ENCODE measurements at places on chromosomes 1 and 21.
A peak's percentile ranks its signal among the peaks of the same experiment; 100 is the strongest.

GRCh38 chr1:158485455-158485854 lies 13.4 kb downstream of the OR10R2 start:
- DNase-seq = no peak

DNA sequence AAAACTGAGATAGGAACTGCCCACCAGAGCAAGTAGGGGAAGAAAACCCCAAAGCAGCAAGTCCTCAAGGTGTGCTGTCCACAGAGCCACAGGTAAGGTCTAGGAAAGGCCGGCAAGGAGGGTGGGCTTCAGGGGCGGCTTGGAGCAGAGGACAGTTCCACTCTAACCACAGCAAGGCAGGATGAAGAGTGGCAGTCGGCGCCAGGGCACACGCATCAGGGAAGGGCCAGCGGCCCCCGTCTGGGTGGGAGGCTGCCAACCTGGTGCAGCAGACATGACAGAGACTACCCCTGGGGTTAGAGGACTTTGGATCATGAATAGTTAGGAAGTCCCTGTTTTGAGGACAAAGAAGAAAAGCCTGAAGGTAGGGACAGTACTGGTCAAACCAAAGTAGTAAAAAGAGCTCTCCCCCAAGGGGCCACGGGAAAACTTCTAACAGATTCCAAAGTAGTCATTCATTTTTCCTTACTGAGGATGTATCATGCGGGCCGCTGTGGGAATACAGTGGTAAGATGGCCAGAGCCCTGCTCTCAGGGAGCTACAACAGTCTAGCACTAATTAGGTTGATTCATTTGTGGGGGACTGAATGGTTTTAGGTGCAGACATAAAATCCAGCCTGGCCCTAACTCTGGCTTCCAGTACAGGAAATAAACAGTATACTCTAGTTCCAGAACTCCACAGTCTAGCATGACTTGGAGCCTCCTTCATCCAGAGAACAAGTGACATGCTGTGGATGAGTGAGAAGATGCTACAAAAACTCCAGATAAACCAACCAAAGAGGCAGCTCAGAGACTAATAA lies 3.5 kb upstream of the RAP1GAP start:
- DNase-seq = no peak

- DNase-seq = no peak
Measured at GRCh38 chr1:50048791-50049190, 25.0 kb upstream of the AGBL4 start.

DNA sequence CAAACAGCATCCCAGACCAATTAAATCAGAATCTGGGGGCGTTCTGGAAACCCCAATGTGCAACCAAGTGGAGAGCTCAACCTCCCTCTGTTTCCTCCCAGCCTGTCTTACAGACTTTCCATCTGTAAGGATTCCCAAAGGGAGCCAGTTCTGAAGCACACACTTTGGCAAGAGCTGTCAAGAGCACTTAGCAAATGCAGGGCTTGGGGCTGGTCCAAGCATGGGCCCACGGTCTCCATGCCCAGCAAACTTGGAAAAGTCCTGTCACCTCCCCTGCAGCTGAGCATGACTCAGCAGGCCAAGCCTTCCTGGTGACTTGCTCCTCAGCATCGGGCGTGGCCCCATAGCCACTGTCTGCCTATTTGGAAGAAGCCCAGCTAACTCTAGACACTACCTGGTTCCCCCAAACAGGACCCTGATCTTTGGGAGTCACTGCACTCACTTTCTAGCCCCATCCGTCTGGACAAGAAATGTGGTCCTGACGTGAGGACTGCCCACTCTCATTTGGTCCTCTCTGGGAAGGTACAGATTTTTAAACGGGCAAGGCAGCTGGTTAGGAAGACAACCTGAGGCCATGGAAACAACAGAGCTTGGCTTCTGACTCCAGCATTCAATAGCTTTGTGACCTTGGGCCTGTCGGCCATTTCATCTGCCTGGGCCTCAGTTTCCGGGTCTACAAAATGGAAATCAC lies 16.9 kb downstream of the SLC2A1 start:
- DNase-seq = peak; percentile 86

- DNase-seq = no peak
Measured at GRCh38 chr1:171811672-171812071, 29.6 kb upstream of the DNM3 start.

- DNase-seq = no peak
Measured at GRCh38 chr1:164092603-164093353, 466.2 kb upstream of the PBX1 start.

DNA sequence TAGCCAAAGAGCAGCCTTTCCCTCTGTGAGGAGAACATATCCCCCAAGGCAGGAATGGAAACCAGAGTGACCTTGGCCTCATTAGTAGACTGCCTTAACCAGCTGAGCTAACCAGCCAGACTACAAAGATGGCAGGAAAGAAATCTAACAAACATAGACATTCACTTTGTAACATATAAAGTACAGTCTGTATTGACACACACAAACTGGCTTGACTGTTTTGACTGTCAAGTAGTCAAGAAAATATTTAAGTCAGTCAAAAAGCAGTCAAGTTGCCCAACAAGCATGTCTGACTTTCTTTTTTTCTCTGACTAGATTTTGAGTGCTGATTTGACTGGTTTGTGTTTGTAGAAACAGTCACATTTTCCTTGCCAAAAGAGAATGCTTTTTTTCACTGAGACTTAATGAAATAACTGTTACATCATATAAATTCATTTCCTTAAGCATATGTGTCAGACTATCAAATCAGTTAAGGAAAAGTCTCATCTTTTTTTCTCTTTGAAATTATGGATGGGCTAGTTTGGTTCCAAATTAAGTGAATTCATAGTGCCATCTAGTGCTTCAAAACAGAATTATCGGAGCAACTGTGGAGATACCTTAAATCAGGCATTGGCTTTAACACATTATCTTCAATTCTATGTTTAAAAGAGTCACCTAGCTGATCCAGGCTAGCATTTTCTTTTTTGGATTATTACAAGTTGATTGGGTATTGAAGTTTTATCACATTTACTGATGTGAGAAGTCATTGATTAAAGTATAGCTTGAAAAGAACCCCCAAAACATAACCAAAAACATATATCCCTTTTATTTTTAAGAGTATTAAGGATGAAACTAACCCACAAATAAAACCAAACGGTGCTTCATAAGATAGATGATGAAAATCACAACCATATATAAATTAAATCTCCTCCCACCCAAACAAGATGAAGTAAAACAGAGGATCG lies 75.0 kb downstream of the ATP6V1G3 start:
- DNase-seq = peak; percentile 32

GRCh38 chr1:43255438-43256210 lies 14.2 kb upstream of the TMEM125 start:
- DNase-seq = no peak

DNA sequence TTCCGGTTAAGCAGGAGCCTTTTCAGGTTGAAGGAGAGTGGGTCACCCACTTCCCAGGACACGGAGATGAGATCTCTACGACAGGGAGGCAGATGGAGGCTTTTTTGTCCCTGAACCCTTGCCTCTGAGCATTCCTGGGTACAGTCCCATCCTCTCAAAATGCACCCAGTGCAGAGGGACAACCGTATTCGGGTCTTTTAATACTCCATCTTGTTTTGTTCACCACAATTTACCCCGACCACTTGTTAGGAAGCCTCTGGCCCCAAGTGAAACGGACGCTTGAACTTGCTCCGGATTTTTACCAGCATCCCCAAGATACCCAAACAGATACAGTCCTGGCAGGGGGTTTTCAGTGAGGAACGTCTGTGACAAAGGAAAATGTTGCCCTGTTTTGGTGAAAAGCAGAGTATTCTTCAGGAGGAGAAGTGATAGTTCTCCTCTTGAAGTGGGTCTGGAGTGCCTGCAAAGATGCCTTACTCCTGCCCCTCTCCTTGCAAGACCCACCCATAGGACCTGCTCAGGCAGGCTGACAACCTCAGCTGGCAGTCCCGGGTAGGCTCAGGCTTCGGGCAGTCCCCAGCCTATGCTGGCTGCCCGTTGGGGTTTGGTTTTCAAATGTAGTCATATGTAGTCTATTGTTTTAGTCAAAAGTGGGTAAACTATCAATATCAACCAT lies 669 bp upstream of the ARL8A start:
- DNase-seq = no peak

DNA sequence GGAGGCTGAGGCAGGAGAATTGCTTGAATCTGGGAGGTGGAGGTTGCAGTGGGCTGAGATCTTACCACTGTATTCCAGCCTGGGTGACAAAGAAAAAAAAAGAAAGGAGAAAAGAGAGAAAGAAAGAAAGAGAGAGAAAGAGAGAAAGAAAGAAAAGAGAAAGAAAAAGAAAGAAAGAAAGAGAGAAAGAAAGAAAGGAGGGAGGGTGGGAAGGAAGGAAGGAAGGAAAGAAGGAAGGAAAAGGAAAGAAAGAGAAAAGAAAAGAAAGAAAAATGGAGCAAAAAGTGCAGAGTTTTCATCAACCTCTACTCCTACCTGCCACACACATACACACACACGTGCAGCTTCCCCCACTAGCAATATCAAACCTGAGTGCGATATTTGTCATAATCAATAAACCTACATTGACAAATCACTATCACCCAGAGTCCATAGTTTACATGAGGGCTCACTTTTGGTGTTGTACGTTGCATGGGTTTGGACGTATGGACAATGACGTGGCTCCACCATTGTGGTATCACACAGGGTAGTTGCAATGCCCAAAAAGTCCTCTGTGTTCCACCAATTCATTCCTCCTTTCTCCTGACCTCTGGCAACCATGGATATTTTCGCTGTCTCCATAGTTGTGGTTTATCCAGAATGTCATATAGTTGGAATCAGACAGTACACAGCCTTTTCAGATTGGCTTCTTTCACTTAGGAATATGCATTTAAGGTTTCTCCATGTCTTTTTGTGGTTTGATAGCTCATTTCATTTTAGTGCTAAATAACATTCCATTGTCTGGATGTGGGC lies 36.5 kb downstream of the EVA1C start:
- DNase-seq = peak; percentile 46

DNA sequence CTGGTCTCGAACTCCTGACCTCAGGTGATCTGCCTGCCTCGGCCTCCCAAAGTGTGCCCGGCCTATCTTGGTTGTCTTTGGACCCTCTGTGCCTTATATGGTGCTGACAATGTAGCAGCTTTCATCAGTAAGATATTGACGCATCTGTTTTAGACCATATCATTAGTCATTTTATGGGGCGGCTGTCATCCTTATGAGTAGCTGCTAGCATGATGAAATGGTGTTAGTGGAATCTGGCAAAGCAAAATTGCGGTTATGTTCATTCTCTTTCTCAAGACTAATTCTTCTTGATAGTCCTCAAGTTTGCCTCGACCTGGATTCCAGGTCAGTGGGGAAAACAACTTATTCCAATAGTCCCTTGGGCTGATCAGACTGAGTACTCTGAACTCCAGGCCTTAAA lies 199.9 kb downstream of the PRDM2 start:
- DNase-seq = no peak

DNA sequence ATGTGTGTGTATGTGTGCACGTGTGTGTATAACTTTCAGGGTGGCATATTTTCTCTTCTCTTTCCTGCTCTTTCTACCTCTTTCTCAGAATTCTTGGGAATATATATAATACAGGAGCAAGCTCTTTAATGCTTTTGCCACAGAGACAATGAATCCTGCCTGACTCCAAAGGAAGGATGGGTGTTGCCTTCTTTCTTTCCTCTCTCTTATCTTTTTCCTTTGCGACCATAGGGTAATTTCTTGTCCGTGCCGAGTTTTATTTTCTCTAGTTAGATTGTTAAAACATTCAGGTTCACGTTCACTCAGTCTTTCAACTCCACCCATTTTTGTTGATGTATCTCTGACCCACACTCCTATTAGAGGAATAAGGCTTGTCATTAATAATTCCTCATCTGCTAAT lies 129.0 kb upstream of the C1orf21 start:
- no peak for DNase-seq
